ENCODE measurements at places on chromosomes 4 and X.

GRCh38 chrX:47177079-47177478, 16.6 kb upstream of the UBA1 start:
- no peak for DNase-seq

GRCh38 chr4:23717528-23718248, 172.2 kb downstream of the PPARGC1A start:
- no peak for DNase-seq

DNA sequence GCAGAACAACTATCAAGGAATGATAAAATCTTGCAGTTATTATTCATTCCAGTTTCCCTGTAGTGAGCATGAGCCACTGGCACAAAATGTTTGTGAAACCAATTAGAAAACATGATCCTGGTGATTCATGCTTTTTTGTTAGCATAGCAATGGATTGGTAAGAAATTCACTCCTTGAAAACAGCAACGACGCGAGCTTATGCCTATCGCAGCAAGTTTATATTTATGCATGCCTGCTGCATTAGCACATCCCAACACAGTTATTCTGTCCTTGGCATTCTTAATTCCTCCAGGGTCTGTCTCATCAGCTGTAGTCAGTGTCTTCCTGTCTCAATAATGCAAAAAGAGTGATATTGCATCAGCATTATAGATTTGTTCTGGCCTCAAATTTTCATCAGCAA, 975.9 kb downstream of the STIM2 start:
- no peak for DNase-seq

- peak; percentile 73 for DNase-seq
Observed at GRCh38 chrX:135003876-135004623, 13.3 kb downstream of the SMIM10 start.

GRCh38 chr4:71235311-71236201, 103.3 kb upstream of the SLC4A4 start:
- no peak for DNase-seq

DNA sequence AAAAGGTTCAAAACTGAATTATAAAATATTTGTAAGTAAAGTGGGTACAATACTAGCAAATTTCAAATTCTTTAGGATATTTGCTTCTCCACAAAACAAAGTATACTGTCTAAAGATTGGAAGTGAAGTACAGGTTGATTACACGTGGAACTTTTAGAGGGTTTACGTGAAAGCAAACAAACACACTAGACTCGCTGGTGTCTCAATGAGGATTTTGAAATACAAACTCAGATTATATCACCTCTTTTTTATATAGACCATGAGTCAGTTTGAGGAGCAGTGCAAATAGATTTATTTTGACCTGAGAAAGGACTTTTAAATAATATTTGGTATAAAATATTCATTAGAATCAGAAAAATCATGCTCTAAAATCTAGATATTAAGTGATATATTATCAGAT, 185.0 kb downstream of the SPOCK3 start:
- no peak for DNase-seq

GRCh38 chr4:170134821-170135220, 45.1 kb upstream of the AADAT start:
- no peak for DNase-seq

DNA sequence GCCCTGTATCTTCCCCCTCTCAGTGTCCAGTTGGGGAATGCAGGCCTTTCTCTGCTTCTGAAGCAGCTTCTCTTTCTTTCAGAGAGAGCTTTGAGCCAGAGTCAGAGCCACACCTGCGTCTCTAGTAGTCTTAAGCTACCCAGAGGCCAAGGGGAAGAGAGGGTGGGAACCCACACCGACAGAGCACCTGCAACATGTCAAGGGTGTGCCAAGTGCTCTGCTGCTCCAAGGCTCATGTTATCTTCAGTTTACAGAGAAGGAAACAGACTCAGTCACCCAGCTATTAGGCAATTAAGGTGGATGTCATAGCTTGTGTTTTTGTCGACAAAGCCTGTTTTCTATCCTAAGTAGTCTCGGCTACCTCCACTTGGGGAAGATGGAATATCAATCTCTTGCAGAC, 22.7 kb upstream of the RNF212 start:
- no peak for DNase-seq

GRCh38 chr4:176843710-176844109, 51.0 kb upstream of the VEGFC start:
- DNase-seq: no peak

- DNase-seq: no peak
Observed at GRCh38 chr4:186304866-186305505, 39.0 kb downstream of the F11 start.

GRCh38 chr4:185086053-185086452, 57.0 kb upstream of the SLC25A4 start:
- no peak for DNase-seq

- no peak for DNase-seq
Observed at GRCh38 chr4:149095811-149096210, 653.6 kb upstream of the NR3C2 start.

DNA sequence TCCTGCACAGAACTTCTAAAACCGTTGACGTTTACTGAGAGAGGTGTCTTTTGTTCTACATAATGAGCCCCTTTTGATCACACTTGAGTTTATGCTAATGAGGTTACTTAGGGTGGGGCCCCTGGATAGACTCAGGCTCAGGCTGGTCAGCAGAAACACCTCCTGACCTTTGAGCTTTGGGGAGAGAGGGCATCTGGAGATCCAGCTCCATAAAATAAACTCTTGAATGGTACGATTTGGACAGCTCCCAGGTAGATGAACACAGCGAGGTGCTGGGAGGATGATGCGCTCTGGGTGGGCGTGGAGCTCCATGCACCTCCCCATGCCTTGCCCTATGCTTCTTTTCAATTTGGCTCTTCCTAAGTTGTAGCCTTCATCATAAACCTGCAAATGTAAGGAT, 52.0 kb downstream of the ENOPH1 start:
- no peak for DNase-seq

GRCh38 chr4:72006586-72006985, 25.2 kb upstream of the NPFFR2 start:
- DNase-seq: no peak

- no peak for DNase-seq
Observed at GRCh38 chr4:66575008-66575696, 904.9 kb upstream of the EPHA5 start.

GRCh38 chr4:121998024-121998423, 46.2 kb upstream of the TRPC3 start:
- no peak for DNase-seq

GRCh38 chr4:181569553-181569952, 673.6 kb upstream of the TENM3 start:
- no peak for DNase-seq

DNA sequence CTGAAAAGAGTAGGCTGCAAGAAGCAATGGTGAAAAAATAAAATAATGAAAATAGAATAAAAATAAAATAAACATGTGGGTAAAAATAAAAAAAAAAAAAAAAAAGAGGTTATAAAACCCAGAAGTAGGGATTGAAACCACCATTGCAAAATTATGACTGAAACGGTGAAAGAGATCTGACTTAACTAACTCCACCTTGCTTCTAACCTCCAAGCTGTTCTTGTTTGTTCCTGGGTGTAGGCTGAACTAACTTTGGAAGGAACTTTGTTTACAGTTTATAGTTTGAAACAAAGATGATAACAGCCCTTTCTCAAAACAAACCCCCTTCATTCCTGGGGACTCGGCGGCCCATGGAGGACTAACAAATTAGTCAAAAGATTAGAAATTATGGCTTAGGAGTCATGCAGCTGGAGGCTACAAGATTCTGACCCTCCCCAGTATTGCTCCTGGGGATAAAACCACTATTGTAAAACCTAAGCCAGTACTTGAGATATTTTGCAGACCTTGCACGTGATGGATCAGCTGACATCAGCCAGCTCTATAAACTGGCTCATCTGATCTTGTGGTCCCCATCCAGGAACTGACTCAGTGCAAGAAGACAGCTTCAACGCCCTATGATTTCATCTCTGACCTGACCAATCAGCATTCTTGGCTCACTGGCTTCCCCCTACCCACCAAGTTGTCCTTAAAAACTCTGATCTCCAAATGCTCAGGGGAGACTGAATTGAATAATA, 30.4 kb downstream of the DDX60L start:
- DNase-seq: no peak

DNA sequence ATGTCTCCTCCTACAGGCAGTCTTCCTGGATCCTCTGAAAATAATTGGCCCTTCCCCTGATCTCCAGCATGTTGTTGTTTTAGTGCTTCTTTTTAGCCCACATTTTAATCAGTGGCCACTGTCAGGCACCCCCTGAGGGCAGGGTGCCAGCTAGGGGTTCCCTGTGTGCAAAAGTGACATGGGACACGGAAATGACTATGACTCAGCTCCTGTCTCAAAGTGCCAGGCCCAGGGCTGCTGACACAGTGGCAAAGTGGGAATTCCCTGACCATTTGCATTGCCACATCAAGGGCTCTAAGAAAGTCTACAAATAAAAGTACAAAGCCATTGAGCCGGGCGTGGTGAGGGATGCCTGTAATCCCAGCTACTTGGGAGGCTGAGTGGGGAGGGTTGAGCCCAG, 24.8 kb downstream of the HMX1 start:
- DNase-seq: no peak

GRCh38 chrX:142251202-142251601, 46.1 kb upstream of the MAGEC2 start:
- no peak for DNase-seq

DNA sequence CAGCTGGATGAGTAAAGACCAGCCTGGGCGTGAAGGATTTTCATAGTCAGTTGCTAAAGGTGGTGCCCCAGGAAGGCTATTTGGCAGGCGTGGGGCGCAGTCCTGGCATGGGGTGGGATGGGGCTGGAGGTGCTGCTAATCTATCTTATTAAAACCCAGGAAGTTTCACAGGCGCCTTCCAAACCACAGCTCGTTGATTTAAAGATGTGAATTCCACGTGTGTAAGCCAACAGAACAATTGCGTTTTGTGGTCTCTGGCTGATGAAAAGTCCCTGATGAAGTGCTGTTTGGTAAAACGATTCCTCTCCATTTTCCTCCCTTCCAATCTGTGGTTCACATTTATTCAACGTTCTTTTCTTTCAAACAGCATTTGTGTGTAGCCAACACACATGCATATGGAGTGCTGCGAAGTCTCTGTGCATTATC, 105.0 kb downstream of the TBL1X start:
- DNase-seq: no peak

DNA sequence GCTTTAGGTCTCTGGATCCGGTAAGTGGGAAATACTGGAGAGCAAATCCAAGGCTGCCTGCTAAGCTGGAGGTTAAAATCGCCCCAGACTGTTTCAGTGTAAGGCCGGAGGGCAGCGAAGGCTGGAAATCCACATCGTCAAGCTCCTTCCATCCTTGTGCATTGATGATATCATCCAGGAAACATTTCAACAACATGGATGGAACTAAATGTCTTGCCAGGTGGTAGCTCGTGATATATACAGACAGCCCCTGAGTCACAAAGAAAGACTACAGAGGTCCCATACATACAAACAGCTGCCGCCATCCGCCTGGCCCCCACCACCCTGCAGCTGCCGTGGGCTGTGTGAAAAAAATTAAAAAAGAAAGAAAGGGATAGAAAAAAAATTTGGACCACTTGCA, 148.9 kb upstream of the RBPJ start:
- DNase-seq: no peak

- no peak for DNase-seq
Observed at GRCh38 chr4:3469386-3470243, 6.5 kb downstream of the DOK7 start.

DNA sequence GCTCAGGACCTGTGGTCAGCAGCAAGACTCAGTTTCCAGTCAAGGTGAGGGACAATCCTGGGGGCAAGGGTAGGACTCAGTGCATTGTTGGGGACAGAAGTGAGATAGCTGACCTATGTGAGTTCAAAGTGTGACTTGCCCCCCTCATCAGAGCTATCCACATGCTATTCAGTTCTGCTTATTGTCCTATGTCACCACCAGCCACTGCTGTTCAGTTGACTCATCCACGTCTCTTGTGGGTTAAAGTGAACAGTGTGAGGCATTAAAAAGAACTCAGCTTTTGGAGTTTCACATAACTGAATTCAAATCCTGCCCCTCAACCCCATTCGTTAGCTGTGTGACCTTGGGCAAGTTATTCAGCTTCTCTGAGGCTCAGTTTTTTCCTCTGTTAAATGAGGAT, 4.4 kb upstream of the APLN start:
- DNase-seq: no peak

DNA sequence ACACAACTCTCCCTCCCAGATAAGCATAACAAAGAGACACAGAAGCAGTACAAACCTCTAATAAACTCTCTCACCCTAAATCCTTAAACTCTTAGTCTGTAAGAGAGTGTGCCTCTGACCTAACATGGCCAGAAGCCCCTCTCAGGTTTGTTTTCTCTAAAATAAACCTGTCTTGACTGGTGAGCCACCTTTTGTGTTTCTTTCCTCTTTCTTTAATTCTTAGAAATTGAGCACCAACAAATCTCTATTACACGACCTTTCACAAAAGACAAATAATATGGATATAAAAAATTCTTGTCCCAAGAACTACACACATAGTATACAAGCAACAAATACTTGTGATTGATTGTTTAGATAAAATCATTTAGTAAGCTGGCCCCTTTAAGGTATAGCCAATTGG, 573.7 kb downstream of the EPHA5 start:
- no peak for DNase-seq

DNA sequence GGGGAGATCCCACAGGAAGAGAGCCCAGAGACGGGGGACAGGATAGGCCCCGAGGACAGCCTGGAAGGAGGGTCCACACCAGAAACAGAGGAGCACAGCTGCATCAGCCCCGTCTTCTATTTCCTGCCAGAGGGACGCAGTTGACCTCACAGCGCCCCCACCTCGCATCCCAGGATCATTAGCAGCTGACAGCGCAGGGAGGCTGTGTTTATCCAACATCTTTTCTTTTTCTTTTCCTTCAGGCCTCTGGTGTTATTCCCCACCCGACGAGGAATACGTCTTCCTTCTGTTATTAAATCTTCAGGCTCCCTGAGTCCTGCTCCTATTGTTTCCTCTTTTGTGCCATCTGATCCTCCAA, 75.4 kb downstream of the DCHS2 start:
- no peak for DNase-seq

DNA sequence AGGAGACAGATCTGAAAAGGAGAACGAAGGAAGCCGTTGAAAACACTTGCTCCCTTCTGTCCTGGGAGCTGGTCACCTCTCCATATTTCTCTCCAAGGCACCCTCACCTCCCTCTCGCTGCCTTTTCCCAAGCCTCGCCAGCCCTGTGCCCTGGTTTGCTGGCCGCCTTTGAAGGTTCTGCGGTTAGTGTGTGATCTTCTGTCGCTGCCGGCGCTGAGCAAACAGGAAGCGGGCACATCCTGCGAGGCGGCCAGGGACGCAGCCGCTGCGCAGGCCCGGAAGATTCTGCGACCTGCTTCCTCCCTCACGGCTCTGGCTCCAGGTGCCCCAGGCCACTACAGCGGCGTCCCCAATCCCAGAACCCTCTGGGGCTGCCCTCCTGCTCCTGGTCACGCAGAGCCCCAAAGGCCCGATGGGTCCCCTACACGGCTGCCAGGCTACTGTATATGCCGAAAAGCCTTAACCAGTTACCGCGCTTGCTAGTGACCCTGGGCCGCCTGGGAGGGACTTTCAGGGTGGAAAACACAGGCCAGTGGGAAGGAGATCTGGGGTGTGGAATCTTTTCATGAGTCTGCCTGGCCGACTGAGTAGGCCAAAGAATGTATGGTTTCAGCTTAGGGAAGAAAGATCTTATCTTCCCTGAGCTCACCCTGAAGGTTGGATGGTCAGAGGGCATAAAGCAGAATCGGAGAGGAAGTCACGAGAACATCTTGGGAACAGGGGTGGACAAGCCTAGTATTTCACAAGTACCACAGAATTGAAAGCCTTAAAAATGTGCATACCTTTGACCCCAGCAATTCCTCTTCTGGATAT, 2.3 kb upstream of the SASH3 start:
- peak; percentile 50 for DNase-seq

GRCh38 chr4:135319685-135320084, 1118.1 kb upstream of the PABPC4L start:
- DNase-seq: no peak

- peak; percentile 14 for DNase-seq
Observed at GRCh38 chr4:149980941-149981340, 97.3 kb upstream of the DCLK2 start.
